Thymus (tissue), 14 donors: ENCODE measurements at places on chromosomes 1 and 21. TPM values are rescaled to one million over a fixed set of nuclear protein-coding genes. Genes with fewer than 3 reads are reported as not detected.
A peak's percentile ranks its signal among the peaks of the same experiment; 100 is the strongest.

DNA sequence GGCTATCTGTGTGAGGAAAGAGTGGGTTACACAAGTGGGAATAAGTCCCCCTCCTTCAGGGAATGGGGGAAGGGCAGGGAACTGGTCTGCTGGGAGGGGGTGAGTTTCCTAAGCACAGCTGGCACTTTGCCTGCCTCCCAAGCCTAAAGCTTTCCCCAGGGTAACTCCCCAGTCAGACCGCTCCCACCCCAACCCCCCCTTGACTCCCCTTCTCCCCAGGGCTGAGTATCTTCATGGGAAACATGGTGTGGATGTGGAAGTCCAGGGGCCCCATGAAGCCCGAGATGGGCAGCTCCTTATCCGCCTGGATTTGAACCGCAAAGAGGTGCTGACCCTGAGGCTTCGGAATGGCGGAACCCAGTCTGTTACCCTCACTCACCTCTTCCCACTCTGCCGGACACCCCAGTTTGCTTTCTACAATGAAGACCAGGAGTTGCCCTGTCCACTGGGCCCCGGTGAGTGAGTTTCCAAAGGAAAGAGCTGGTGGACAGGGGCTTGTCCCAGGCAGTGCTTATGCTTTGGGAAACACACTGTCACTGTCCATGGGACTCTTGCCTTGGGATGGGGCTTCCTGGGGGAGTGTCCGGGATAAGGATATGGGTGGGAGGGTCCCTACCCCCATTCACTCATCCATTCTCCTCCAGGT, 14.9 kb downstream of the MOV10 start:
- H3K36me3 ChIP-seq, result peaks cover 38% of the 10 kb centered on the region
- no peaks in the 10 kb centered on the region for H3K27me3 ChIP-seq
- H3K27ac ChIP-seq, result peak overlapping the region; percentile 85
- H3K4me1 ChIP-seq, result no peaks in the 10 kb centered on the region

C1orf185 gene
- total RNA-seq, result not detected

DNA sequence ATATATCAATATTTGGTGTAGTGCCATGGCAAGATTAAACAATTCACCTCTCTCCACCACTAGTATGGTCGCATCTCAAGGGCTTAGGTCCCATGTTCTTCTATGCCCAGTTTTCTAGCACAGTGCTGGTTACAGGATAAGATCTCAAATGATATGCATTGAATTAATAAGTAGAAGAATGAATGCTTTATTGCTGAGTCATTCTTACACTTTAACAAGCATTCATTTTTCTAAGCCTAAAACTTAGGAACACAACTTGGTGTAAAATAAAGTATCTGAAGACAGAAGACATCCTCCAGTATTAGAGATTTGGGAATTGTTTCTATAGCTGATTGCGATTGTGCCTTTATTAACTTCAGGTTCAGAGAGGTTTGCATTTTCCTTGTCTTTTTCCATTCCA, 85.8 kb downstream of the TBX15 start:
- no peak overlapping the region for H3K27ac ChIP-seq
- H3K4me1 ChIP-seq, result no peaks in the 10 kb centered on the region
- H3K4me3 ChIP-seq, result no peak overlapping the region
- no peaks in the 10 kb centered on the region for H3K36me3 ChIP-seq
- no peak for DNase-seq

DNA sequence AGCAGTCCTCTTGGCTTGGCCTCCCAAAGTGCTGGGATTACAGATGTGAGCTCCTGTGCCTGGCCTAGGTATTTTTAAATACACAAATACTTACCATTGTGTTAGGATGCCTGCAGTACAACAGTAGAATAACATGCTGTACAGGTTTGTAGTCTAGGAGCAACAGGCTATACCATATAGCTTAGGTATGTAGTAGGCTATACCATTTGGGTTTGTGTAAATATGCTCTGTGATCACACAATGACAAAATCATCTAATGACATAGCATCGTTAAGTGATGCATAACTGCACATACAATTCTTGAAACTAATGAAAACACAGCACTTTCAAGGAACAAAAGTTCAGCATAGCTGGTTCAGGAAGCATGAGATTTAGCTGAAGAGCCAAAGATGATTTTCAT, 12.7 kb downstream of the POU2F1 start:
- no peak for DNase-seq
- H3K27me3 ChIP-seq, result no peaks in the 10 kb centered on the region
- no peaks in the 10 kb centered on the region for H3K4me1 ChIP-seq
- no peaks in the 10 kb centered on the region for H3K36me3 ChIP-seq

IQGAP3 gene
- 2.5 TPM for total RNA-seq
